Stimulated activated CD8-positive, alpha-beta memory T cell treated with anti-CD3 and anti-CD28 coated beads, Interleukin-15, amount 100 ng/mL, for 4 hours (primary cell): ENCODE measurements at places on chromosomes 2 and 18.

- DNase-seq: no peak
Observed at GRCh38 chr2:141041281-141041680, 1089.5 kb downstream of the LRP1B start.

GRCh38 chr2:176789751-176790150 is 422.8 kb upstream of the HNRNPA3 start:
- no peak for DNase-seq

GRCh38 chr2:159227467-159227866 is 59.0 kb downstream of the WDSUB1 start:
- no peak for DNase-seq

GRCh38 chr2:164877169-164877568 is 35.5 kb upstream of the COBLL1 start:
- no peak for DNase-seq
